ENCODE measurements at places on chromosomes 6 and 20. TPM values are rescaled to one million over a fixed set of nuclear protein-coding genes. Genes with fewer than 3 reads are reported as not detected.

Gene WFDC5
- not detected for total RNA-seq

Gene KIF6
- 2.0 TPM for total RNA-seq

Gene VSTM2L
- 41.7 TPM for total RNA-seq

Gene SLC17A9
- 0.69 TPM for total RNA-seq

Gene SLC22A7
- total RNA-seq = 0.20 TPM

Gene SYNCRIP
- total RNA-seq = 60.8 TPM

Gene TAGAP
- 7.7 TPM for total RNA-seq

Gene MYLK2
- total RNA-seq = 5.2 TPM

Gene SEL1L2
- not detected for total RNA-seq

- H3K36me3 ChIP-seq = peaks cover 34% of the 10 kb centered on the region
- H3K4me1 ChIP-seq = peaks cover 26% of the 10 kb centered on the region
- H3K27ac ChIP-seq = peak overlapping the region; percentile 92
Measured at GRCh38 chr6:33570806-33571636, 9.1 kb downstream of the BAK1 start.

GRCh38 chr20:49915118-49915379 lies 280 bp downstream of the SPATA2 start:
- H3K27ac ChIP-seq = peak overlapping the region; percentile 100
- H3K27me3 ChIP-seq = no peaks in the 10 kb centered on the region
- peaks cover 7% of the 10 kb centered on the region for H3K36me3 ChIP-seq
- peaks cover 49% of the 10 kb centered on the region for H3K4me1 ChIP-seq
- DNase-seq = no peak

DNA sequence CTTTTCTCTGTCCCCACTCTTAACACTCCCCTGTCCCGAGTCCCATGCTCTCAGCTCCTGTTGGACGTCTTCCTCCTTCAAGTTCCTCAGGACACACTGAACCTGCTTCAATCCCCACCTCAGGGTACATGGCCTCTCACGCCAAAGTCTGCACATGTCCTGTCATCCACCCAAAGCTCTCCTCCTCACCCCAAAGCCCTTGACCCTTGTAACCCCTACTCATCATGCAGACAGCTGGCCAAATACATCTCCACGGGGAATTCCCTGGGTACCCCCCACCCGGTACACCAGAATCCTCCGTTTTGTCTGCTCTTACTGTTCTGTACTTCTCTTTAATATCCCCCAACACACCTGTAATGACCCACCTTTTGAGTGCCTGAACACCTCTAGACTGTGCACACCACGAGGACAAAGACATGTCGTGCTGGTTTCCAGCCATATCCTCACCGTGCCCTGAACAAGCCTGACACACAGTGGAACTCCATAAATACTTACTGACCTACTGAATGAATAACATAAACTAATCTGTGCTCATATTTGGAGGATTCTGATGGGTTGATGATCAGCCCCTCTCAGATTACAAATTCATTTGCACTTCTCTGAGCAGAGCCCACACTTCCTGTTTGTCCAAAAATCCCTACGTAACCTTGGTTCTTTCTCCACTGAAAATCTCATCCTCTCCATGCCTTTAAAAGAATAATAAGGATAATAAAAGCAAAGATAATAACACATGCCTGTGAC lies 66.8 kb upstream of the EYA2 start:
- no peak for DNase-seq
- no peaks in the 10 kb centered on the region for H3K4me1 ChIP-seq
- H3K27ac ChIP-seq = no peak overlapping the region
- no peaks in the 10 kb centered on the region for H3K36me3 ChIP-seq

- DNase-seq = no peak
- H3K27me3 ChIP-seq = no peaks in the 10 kb centered on the region
- no peaks in the 10 kb centered on the region for H3K4me1 ChIP-seq
Measured at GRCh38 chr20:44494681-44495080, 19.0 kb downstream of the TTPAL start.

GRCh38 chr6:10886691-10887502 lies at the start of gene SYCP2L:
Gene SYCP2L (plus strand): TSS chr6:10887052. CDS start chr6:10887127, 75 bp downstream.
- no peak for DNase-seq
- peaks cover 26% of the 10 kb centered on the region for H3K4me1 ChIP-seq
- H3K4me3 ChIP-seq = peak within 1 kb of the TSS; percentile 40
- H3K27ac ChIP-seq = no peak within 1 kb of the TSS

DNA sequence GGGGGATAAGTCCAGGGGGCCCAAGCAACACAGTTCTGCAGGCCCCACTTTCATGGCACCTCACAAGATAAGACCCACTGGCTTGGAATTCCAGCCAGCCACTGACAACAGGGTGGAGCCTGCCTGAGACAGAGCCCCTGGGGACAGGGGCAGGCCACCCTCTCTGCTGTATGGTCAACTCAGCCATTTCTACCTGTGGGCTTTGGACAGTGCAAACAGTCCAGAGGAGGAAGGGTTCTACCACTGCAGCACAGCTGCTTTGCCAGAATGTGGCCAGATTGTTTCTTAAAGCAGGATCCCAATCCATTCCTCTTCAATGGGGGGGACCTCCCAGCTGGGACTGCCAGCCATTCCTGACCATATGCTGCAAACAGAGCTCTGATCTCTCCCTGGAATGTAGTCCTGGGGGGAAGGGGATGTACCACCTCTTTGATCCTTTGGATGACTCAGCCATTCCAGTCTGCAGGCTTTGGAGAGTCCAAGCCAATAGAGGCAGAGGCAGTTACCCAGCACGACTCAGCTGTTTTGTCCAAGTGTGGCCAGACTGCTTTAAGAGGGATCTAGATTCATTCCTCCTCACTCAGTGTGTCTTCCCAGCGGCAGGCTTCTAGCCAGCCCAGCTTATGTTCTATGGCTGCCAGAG lies 842.2 kb downstream of the EPHA7 start:
- H3K27me3 ChIP-seq = no peaks in the 10 kb centered on the region
- H3K4me1 ChIP-seq = no peaks in the 10 kb centered on the region
- H3K36me3 ChIP-seq = no peaks in the 10 kb centered on the region
- no peak overlapping the region for H3K27ac ChIP-seq

DNA sequence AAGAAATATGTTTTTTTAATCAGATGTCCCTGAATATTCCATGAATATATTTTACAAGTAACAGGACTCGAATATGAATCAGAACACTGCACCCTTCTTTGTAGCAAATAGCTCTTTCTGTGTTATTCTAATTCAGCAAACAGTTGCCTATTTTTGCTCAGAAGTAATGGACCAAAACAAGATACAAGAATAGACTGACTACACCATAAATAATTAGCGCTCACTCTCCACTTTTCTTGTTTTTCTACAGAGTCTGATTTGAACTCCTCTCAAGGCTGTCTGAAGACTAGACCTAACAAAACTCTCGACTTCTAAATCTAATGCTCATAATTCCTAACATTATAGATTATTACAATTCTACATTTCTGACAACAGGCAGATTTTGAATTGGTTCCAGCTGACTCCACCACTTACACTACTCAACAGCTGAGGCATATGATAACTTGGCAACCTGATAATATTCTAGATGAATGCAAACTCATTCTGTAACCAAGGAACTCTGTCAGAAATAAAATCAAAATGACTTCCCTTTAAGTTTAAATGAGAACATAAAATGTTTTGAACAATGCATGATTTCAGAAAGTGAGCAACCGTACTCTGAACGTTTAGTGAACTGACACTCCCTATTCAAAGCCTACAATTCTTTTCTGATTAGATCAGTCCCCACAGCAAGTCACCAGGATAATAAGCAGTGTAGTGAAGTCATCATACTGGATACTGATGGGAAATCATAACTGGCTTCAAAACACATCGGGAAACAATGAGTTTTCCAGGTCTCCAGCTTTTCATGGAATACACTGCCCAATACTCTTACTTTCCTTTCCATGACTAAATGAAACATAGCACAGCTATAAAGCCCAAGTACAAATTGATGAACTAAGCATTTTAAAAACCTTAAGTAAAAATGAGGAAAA lies 114.2 kb upstream of the BEND6 start:
- H3K27ac ChIP-seq = peak overlapping the region; percentile 65
- no peaks in the 10 kb centered on the region for H3K36me3 ChIP-seq
- H3K27me3 ChIP-seq = no peaks in the 10 kb centered on the region
- peaks cover 6% of the 10 kb centered on the region for H3K4me1 ChIP-seq

DNA sequence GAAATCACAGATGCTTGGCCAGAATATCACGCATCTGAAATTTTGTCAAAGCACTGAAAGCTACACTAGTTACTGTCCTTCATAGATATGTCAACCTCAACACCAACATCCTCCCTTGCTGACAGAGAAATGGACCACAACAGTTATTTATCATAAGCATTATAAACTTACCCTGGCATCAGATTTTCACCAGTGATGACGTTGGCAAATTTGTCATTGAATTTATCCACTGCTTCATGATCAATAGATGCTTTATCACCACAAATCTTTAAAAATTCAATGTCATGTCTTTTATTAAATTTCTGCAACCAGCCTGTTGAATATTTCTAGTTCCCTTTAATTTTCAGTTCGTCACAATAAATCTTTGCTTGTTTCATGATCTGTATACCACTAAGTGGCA lies 205.7 kb downstream of the GJA1 start:
- no peak overlapping the region for H3K4me3 ChIP-seq
- no peaks in the 10 kb centered on the region for H3K4me1 ChIP-seq
- H3K36me3 ChIP-seq = no peaks in the 10 kb centered on the region
- H3K27ac ChIP-seq = no peak overlapping the region
- DNase-seq = no peak
- no peaks in the 10 kb centered on the region for H3K27me3 ChIP-seq

DNA sequence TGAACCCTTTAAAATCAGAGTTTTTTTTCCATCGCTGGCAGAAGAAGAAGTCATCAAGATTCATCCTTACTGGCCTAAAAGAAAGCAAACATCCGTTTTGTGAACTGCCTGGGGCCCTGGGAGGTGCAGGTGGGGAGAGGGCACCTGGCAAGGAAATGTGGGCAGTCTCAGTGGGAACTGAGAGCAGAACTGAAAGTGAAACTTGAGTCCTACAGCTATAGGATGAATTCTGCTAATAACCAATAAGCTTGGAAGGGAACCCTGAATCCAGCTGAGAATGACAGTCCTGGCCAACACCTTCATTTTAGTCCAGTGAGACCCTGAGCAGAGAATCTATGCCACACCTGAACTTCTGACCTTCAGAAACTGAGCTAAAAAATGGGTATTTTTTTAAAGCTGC lies 130.1 kb upstream of the ASCC3 start:
- no peak overlapping the region for H3K27ac ChIP-seq
- DNase-seq = no peak
- no peaks in the 10 kb centered on the region for H3K36me3 ChIP-seq
- H3K4me1 ChIP-seq = no peaks in the 10 kb centered on the region

GRCh38 chr6:157145656-157146285 lies 177.5 kb downstream of the TMEM242 start:
- peaks cover 23% of the 10 kb centered on the region for H3K4me1 ChIP-seq
- no peak for DNase-seq
- H3K27me3 ChIP-seq = no peaks in the 10 kb centered on the region
- peaks cover 8% of the 10 kb centered on the region for H3K36me3 ChIP-seq
- H3K4me3 ChIP-seq = no peak overlapping the region

DNA sequence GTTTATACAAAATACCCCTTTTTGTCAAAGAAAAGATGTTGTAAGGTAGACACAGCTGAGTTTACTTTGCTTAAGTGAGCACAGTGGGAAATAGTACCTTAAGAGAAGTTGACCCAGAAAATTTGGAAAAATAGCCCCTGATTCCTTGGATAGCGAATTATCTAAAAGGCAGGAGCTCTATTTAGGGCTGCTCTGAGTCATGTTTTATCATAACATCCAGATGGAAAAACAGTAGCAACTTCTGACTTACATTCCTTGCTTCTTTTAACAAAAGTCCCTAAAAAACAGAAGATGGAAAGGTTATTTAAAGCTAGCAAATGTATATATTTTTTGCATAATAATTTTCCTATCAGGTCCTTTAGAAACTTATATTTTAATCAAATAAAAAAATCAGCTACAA lies 59.0 kb downstream of the THEMIS start:
- H3K4me3 ChIP-seq = no peak overlapping the region
- H3K27me3 ChIP-seq = no peaks in the 10 kb centered on the region
- no peaks in the 10 kb centered on the region for H3K4me1 ChIP-seq
- no peaks in the 10 kb centered on the region for H3K36me3 ChIP-seq
- DNase-seq = no peak

- no peak for DNase-seq
- no peak overlapping the region for H3K27ac ChIP-seq
- no peaks in the 10 kb centered on the region for H3K4me1 ChIP-seq
- no peak overlapping the region for H3K4me3 ChIP-seq
Measured at GRCh38 chr6:136696238-136696637, 96.0 kb downstream of the MAP3K5 start.

DNA sequence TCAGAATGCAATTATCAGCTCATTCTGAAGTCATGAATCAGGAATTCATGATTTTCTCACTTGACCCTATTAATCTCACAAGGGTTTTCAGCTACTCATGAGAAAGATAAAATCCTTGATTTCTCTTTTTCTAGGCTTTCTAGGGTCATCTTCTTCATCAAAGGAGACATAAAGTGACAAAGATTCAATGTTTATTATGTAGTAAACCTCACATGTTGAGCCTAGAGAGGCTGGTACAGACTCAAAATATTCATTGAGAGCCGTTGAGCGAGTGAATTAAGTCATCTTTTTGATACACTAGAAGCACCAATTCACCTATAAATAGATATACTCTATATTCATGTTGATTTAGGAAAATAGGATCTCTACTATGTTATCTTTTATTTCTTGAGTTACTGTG lies 104.8 kb upstream of the TRAF3IP2 start:
- peaks cover 40% of the 10 kb centered on the region for H3K4me1 ChIP-seq
- H3K27ac ChIP-seq = peak overlapping the region; percentile 67
- peaks cover 25% of the 10 kb centered on the region for H3K36me3 ChIP-seq
- H3K27me3 ChIP-seq = no peaks in the 10 kb centered on the region

GRCh38 chr6:43125555-43125954 lies 45.5 kb upstream of the SRF start:
- peaks cover 12% of the 10 kb centered on the region for H3K36me3 ChIP-seq

GRCh38 chr20:31449511-31450414 lies 9.3 kb downstream of the DEFB123 start:
- H3K4me1 ChIP-seq = no peaks in the 10 kb centered on the region
- no peaks in the 10 kb centered on the region for H3K36me3 ChIP-seq
- no peak for DNase-seq
- no peak overlapping the region for H3K27ac ChIP-seq

DNA sequence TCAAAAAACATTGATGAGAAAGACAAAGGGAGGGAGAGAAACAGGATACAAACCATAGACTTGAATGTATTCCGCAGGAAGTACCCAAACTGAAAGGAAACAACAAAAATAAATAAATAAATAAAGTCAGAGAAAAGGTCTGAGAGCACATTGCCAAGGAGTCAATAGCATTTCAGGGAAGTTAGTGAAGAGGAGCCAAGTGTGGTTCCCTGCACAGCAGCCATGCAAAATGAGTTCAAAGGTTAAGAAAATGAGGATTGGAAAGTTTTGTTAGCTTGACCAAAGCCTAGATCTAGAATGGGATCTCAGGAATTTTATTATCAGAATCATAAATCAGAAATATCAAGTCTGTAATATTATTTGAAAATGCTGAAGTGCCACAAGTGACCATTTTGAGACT lies 700.0 kb downstream of the MAFB start:
- no peak for DNase-seq
- H3K27me3 ChIP-seq = no peaks in the 10 kb centered on the region
- H3K4me1 ChIP-seq = peaks cover 3% of the 10 kb centered on the region
- H3K36me3 ChIP-seq = no peaks in the 10 kb centered on the region

DNA sequence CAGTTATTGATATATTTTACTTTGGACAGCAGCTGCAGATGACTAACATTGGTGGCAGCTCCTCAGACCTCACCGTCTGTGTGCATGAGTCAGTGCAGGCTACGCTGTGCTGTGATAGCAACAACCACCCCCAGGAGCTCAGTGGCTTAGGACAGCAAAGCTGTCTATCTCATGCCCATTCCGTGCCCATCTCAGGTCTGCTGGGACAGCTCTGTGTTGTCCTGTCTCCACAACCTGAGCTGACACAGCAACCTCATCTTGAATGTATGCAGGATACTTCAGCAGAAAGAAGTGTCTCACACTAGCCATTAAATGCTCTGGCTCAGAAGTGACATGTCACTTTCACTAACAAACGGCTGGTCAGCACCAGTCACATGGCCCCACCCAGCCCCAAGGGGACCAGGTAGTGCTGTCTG lies 47.7 kb downstream of the BANF2 start:
- no peaks in the 10 kb centered on the region for H3K36me3 ChIP-seq
- DNase-seq = no peak
- H3K4me1 ChIP-seq = no peaks in the 10 kb centered on the region

Data from spinal cord (tissue), 10 donors.